SHP77 (cell line): ENCODE measurements at places on chromosomes 11 and 22.
A peak's percentile ranks its signal among the peaks of the same experiment; 100 is the strongest.

DNA sequence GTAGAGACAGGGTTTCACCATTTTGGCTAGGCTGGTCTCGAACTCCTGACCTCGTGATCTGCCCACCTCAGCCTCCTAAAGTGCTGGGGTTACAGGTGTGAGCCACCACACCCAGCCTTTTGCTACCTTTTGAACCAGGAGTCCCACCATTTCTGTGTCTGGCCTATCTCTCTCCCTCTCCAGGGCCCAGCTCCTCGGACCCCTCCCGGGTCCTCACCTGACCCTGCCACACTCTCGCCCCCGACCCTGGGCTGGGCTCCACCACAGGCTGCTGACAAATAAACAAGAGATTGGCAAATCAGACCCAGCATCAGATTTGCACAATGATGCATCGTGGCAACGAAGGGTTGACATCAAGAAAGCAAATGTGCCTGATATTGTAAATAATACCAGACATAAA lies 8.8 kb downstream of the KRTAP5-5 start:
- no peak for DNase-seq

GRCh38 chr22:42928969-42929837 lies 72.1 kb upstream of the ARFGAP3 start:
- DNase-seq = no peak

- no peak for DNase-seq
Observed at GRCh38 chr11:106794058-106794457, 224.2 kb downstream of the GUCY1A2 start.

DNA sequence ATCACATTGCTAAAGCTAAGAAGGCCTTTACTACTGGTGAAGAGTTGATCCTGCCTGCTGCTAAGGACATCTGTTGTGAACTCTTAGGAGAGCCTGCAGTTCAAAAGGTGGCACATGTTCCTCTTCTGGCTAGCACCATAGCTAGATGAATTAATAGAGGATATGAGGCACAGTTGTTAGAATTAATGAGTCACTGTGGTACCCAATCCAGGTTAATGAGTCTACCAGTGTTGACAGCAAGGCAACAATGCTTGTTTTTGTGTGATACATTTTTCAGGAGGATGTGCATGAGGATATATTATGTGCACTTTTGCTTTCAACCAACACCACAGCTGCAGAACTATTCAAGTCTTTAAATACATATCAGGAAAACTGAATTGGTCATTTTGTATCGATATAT lies 12.0 kb downstream of the C11orf58 start:
- no peak for DNase-seq

DNA sequence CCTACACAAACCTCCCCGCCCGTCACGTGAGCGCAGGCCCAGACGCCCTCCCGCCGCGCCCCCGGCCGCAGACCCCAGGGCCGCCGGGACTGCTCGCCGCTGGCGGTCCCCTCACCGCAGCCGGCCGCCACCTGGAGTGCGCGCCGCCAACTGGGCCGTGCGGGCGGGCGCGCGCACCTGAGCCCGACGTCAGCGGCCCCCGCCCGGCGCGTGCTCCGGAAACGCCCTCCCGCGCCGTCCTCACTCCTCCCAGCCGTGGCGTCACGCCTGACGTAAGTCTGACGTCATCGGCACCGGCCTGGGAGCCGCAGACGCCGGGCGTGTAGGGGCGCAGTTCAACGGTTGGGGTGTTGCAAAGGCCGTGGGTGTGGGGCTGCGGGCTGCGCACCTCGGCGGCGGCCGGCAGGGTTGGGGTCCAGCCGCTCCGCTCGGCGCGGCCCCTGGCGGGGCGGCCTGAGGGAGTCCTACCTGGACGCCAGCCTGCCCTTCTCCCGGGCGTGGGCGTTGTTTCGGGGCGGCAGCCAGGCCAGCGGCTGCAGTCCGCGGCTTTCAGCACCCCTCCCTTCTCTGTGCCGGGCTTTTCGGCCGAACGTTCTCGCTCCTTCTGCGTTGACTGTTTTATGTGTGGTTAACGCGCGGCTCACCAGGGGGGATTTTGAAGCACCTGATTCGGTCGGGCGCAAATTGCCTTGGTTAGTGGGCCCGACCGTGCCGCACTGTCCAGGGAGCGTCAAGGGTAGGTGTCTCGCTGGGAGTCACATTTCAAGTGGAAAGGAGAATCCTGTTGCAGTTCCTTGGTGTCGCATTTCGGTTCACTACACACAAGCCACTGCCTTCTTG lies at the start of gene JOSD1:
Gene JOSD1, minus strand, starts transcription at position 155 of the 840 bp plus-strand sequence. CDS start 956 bp downstream, outside the sequence.
- peak; percentile 86 for DNase-seq

DNA sequence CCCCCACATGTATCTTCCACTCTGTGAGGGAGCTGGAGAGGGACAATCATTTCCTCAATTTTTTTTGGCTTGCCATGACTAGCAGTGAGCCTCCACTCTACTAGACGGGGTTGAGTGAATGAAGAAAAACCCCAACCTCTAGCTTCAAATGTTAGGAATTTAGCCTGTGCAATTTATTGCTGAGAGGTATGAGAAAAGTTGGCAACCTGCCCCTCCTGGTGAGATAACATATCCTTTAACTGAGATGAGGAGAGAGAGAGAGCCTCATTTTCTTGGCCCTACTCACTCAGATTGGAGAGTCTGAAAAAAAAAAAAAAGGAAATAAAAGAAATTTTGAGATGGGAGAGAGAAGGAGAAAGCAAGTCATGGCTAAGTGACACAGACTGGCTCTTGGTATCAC lies 218.2 kb upstream of the CARD18 start:
- DNase-seq = no peak

DNA sequence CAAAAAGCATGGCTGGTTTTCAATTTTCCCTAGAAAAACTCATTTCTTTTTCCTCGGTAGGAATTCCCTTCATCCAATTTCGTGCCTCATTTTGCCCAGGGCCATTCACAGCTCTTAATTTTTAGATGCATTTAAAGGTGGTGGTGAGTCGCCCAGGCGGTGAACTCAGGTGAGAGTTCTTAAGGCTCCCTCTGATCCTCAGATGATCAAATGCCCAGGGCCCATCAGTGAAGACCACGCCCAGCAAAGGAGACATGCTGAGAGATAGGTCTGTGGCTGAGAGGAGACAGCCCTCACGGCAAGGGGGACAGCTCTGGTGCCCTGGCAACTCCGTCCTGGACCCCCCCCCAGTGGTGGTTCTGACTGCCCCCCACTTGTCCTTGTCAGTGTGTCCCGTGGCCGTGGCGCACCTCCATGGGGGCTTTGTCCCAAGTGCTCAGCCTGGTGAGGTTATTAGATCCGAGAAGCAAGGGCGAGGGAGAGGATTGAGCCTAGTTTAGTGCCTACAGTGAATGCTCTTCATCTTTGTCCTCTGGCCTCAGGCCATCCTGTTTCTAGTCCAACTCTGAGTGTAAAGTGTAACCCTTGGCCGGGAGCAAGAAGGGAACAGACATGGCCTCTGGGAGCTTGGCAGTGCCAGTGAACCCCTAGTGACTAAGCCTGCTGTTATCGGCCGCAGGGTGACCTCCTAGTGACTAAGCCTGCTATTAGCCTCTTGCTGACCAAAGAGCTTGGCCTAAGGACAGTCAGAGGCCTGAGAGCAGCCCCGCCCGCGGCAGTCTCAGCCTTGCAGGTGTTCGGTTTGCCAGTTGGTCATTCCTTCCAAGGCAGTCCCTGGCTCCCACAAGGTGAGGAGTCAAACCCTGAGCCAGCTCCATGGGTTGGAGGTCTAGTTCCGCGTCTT lies 83.5 kb downstream of the CTTN start:
- no peak for DNase-seq

DNA sequence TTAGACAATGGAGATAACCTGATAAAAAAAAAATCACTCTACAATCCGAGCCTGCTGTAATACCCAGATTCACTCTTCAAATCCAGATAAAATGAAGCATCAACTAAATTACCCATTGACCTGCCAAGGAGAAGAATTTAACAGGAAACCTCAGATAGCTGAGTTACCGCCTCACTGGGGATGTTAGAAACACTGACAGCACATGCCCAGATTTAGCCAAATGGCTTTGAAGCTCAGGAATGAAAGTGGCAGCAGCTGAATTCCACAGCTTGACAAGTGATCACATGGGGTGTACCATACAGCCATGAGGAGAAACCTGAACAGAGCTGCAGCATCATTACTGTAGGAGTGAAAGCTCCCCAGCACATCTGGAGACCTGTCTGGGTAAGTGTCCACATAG lies 807.6 kb downstream of the DLG2 start:
- no peak for DNase-seq

DNA sequence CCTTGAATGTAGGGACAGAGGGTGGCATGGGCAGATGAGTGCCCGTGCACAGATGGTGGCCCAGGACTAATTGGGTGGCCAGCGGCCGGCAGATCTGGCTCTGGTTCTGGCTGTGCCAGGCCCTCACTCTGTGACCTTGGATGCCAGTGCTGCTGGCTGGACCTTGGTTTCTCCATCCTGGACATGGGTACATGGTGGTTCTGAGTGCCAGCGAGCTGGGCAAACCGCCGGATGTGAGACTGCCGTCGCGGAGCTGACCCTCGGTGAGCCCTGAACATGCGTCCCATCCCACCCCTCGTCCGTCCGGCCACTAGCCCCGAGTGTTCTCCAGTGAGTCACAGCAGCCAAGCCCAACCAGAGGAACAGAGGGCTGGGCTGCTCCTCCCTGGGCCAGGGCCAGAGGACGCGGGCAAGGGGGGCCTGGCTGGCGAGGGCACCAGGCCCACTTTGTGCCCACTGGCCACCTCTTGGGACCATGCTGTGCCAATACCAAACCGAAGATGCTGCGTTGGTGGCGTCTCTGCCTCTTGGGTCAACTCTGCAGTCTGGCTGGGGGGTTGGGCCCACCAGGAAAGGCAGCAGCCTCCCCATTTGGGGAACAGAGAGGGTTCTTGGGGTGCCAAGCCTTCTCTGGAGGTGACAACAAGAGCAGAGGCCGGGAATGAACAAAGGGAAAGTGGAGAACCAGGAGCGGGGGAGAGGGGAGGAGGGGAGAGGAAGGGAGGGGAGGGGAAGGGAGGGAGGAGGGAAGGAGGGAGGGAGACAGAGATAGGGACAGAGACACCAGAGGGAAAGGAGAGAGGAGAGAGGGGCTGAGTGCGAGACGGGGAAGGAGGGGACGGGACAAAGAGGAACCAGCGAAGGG lies 10.7 kb downstream of the LSP1 start:
- DNase-seq = no peak
